Urothelium cell line (cell line): ENCODE measurements at places on chromosomes 13 and 19.

DNA sequence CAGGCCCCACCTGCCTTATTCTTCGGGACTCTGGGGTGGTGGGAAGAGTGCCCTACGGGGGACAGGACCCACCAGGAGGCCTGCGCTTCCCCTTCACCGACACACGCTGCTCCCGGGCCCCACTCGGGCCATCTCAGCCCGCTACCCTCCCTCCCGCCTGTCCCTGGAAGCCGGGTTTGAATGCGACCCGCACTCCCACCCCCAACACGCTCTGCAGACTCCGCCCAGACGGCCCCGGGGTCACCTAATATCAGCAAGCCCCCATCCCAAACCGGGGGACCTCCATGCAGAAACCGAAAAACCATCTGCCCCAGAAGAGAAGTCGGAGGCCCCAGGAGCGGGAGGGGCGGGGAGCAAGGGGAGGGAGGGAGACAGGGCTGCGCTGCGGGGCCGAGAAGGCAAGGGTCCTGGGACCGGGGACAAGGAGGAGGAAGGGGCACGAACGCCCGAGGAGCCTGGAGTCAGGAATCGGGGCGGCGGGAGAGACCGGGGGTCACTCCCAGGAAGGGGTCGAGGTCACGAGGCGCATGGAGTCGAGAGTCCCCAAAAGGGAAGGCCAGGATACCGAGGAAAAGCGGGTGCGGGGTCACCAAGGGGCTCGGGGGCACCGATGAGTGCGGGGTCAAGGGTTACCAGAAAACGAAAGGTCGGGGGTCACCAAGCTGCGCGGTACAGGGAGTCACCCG is 766 bp downstream of the SBNO2 start:
- DNase-seq: no peak

GRCh38 chr13:45833663-45834375 is 17.7 kb downstream of the SIAH3 start:
- peak; percentile 72 for DNase-seq

GRCh38 chr19:38833092-38833425 is 1.5 kb upstream of the ECH1 start:
- no peak for DNase-seq

DNA sequence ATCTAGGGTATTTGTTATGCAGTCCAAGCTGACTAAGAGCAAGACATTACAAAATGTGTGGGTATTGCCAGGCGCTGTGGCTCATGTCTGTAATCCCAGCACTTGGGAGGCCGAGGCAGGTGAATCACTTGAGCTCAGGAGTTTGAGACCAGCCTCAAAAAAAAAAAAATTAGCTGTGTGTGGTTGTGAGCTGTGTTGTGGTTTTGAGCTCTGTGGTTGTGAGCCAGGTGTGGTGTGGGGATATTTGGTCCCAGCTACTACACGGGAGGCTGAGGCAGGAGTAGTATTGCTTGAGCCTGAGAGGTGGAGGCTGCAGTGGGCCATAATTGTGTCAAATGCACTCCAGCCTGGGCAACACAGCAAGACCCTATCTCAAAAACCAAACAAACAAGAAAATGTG is 5.6 kb upstream of the KEAP1 start:
- DNase-seq: no peak

- no peak for DNase-seq
Observed at GRCh38 chr19:13717194-13717643, 47.1 kb upstream of the MRI1 start.

GRCh38 chr19:47210180-47210490 is 20.9 kb downstream of the BBC3 start:
- no peak for DNase-seq

DNA sequence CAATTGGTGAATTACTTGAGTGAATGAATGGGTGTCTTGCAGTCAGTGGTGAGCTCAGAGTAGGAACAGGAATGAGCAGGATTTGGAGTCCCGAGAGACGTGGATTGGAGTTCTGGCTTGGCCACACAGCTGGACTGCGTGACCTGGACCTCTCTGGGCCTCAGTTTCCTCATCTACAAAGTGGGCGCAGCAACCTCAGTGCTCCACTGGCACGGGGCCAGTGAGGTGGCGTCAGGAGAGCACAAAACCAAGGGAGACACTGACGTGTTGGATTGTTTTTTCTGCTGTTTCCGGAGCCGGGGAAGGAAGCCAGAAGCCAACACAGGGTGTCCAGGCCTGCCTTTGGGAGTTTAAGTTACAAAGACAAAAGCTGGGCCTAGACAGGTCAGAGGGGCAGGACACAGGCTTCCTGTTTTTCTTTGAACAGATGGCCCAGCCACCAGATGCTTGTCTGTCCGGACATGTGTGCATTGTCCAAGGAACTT is 6.5 kb upstream of the DOCK6 start:
- DNase-seq: no peak

DNA sequence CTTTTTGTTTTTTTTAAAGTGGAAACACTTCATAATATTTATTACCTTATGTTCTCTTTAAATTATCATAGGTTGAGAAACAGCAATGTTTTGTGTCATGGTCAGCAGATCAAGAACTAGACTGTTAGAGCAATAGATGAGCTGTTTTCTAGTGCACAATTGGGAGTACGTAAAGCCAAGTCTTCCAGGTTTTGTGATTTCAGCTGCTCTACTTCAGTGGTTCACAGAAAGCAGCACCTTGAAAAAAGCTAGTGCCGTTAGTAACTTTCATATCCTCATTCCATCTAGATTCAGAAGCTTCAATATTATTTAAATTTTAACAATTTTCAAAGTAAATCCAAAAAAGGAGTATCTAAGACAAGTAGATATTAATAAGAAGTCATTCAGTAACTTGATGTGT is 1.9 kb downstream of the GPR18 start:
- DNase-seq: no peak

GRCh38 chr13:113322043-113322461 is 25.0 kb downstream of the LAMP1 start:
- DNase-seq: no peak

DNA sequence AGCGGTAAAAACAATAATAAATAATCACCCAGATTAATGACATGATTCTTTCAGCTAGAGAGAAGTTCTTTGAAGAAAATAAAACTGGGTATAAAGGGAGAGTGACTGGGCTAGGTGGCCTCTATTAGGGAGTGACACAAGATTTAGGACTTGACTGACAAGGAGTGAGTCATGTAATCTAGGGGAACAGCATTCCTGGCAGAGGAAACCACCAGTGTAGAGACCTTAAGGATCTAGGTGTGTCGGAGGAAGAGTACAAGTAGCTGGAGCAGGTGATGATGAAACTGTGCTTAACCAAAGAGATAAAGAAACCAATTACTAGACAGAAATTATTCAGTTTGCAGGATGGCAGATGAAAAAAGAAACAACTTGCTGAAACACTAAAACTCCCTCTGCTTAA is 248.0 kb downstream of the RFC3 start:
- no peak for DNase-seq

- no peak for DNase-seq
Observed at GRCh38 chr19:57351867-57352266, 796 bp downstream of the ZNF304 start.

DNA sequence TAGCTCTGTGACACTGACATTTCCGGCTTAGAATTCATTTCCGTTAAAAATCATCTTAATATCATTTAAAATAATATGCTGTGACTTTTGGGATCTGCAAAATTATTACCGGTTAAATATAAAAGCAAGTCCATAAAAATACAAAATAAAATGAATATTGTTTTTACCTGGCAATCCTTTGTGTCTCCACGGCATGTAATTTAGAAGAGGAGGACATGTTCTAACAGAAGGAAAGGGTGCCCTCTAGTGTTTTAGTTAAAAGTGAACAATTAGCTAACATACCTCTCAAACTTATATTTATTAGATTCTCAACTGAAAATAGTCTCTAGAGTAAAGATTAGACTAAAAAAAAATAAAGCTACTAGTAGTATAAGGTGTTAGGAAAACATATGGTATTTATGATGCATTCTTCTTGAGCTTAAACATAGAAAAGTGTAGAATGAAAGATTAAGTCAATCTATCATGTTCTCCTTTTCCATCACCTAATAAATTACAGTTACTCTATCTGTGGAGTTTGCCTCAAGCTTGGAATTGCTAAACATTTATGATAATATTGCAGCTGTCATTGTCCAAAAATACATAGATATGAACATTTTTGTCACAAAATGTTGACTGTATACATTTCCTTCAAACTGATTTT is 676.7 kb upstream of the SPRY2 start:
- DNase-seq: peak; percentile 7

DNA sequence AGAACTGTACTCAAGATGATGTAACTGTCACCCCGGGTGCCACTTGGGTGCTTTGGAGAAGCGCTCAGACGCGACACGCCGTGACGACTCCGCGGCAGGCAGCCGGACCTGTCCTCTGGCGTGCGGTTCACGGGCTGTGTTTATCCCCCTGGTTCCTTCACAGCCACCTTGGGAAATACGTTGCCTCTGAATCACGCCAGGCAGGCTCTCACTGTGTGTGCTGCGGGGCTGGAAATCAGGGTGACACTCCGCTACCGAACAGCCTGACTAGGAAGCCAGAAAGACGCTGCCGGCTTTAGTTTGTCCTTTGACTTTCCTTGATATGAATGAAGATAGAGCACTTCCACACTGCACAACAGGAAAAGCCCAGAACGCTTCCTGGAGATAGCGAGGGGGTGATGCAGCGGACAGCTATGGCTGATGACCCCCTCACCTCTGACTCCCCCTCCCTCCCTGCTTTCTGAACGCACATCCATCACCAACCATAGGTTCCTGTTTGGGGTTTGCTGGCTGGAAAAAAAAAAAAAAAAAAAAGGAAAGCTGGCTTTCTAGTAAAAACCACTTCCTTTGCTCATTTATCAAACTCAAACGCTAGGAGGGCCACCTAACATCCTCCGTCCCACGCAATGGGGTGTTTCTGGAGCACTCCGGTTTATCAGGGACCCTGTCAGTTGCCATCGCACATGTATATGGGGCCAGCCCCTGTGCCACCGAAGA is 3.7 kb upstream of the GP6 start:
- DNase-seq: no peak

DNA sequence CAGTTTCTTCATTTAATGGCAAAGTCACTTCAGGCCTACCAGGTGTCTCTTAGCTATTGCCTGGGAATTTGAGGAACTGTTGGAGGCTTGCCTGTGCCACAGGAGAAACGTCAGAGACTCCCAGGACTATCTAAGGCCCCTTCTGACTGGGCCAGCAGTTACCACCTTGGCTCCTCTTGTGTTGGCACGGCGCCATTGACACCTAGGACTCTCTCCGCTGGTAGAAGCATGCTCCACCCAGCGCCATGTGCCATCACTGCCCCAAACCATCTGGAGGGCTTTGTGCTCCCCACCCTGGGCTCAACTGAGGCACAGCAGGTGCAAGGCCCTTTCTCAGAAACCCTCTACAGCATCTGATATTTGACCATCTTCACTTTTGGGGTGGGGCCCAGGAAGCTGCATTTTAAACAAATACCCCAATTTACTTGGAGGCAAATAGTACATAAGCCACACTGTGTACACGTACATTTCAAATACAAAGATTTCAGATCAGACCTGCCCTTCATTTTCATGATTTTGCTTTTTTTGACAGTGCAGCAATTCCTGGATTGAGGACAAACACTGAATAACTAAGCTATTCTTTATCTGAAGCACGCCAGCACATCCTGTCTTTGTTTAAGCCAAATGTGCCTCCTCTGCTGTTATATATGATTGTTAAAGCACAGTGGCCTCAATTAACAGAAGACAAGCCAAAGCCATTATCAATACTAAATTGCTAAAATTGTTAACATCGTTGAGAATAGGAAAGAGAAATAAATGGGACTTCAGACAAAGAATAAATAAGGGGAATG is 59.9 kb upstream of the TPP2 start:
- no peak for DNase-seq

- peak; percentile 56 for DNase-seq
Observed at GRCh38 chr13:45500492-45501174, 35.9 kb downstream of the COG3 start.

DNA sequence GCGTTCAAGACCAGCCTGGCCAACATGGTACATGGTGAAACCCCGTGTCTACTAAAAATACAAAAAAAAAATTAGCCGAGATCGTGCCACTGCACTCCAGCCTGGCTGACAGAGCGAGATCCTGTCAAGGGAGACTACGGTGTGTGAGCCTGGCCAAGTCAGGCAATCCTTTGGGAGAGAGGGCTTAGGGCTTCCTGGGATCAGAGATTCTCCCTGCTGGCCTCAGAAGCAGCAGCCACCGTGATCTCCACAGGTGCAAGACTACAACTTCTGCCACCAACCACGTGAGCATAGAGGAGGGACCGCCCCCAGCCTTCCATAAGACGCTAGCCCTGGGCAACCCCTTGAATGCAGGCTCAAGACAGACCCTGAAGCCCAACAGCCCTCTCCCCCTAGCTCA is 7.6 kb downstream of the MFSD12 start:
- DNase-seq: no peak

DNA sequence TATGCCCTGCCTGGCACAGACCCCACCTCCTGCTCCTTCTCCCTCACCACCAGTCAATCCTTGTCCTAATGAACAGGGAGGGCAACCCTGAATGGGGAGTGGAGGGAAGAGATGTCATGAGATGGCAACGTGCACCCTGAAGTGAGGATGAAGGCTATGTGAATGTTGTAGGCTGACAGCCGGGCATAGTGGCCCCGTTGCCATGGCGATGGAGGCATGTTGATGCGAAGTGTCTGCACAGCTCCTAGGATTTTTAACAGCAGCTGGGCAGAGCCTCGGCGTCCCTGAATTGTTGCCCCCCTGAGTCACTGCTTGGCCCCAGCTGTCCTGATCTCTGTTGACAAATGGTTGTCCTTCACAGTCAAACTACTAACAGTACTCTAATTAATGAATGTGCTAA is 4.8 kb upstream of the ALOX5AP start:
- DNase-seq: no peak

DNA sequence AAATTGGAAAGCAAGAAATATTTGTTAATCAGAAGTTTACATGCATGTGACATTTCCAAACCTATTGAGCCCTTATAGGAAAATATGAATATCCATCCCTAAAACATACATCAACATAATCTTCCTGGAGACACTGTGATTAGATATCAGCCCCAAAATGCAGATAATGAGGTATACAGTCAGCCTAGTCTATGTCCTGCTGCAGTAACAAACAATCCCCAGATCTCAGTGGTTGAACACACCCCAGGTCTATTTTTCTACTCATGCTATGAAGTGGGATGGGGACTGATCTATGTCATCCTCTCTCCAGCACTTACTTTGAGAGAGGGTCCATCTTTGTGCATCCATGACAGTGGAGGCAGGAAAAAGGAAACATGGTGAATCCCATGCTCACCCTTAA is 31.2 kb downstream of the CACNA1A start:
- DNase-seq: no peak

DNA sequence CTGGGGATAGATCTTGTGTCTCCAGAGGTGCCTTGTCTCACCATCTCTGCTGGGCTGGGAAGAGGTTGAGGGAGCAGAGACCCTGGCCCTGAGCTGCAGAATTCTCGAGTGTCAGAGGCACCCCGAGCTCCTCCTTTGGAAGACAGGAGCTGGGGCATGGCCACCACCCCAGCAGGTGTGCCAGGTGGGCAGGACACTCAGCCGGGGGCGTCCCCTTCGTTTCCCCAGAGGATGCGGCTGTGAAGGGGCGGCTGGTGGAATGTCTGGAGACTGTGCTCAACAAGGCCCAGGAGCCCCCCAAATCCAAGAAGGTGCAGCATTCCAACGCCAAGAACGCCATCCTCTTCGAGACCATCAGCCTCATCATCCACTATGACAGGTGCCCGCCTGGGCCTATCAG is 14.5 kb downstream of the FUZ start:
- DNase-seq: no peak
